ENCODE measurements at places on chromosomes 1 and 21.
A peak's percentile ranks its signal among the peaks of the same experiment; 100 is the strongest.

DNA sequence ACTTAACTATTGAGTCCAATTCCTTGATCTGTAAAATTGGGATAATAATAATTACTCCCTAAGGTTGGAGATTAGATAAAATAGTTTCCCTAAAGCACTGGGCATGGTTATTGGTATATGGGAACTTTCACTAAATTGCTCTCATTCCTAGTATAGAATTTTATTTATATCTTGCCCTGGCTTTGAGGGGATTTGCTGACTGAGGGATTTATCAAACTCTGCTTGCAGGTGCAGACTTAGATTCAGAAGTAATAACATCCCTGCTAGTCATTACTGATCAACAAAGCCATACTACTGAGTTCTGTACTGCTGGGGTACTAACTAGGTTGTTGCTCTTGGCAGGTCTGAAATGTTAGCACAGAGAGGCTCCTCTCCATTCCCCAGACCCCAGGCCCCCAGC is 41.9 kb downstream of the CASQ2 start:
- no peak for DNase-seq

DNA sequence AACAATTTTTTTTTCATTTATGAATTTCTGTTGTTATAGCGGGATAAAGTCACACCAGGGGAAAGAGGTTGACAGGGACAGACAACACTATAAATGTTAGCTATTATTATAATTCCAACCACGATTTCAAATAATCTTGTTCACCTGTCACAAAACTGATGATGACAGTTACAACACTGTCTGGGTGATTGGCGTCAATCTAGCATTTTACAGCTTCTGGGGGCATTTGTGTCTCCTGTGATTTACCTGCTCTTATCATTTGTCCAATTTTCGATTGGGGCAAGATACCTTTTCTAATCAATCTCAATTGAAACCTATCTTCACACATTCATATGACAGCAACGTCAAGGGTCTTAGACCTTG is 44.6 kb upstream of the LYST start:
- DNase-seq = no peak

DNA sequence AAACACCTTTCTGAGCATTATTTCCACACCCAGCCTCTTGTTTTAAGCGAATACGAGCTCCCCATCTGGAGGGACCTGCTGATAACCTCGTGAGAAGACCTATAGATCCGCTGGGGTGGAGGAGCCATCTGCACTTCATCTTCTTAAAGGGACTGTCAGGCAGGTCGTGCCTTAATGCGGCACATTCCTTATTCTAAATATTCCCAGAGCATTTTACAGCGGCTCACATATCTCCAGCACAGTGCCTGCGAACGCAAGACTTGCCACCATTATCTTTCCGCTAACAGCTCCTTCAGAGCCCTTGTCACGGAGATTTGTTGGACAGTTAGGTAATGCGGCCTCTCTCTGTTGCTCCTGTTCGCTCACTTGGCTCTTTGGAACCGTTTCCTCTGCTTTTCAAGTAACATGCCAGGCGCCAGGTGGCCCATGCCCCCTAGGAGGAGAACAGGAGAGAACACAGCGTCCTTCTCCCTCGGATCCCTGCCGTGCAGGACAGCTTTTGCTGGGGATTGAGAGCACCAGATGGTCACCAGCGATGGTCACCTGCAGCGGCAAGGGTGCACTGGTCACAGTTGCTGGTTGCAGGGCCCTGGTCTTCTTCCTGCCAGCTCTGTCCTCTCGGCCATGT is 162.4 kb downstream of the PGBD5 start:
- no peak for DNase-seq

DNA sequence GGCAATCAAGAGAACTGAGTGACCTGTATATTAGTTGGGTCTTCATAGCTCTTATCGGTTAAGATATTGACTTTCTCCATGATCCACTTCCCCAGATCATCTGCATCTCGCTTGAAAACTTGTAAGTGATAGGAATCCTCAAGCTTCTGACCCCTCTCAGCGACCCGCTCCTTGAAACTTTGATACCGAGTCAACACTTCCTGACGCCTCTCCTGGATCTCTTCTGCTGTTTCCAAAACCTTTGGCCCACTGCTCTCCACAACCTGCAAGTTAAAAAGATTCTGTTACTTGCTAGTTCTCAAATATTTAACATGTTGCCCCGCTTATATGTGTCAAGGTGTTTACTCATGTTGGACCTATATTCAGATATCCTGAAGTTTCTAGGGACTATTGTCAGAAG is 1.4 kb downstream of the SPTA1 start:
- no peak for DNase-seq

DNA sequence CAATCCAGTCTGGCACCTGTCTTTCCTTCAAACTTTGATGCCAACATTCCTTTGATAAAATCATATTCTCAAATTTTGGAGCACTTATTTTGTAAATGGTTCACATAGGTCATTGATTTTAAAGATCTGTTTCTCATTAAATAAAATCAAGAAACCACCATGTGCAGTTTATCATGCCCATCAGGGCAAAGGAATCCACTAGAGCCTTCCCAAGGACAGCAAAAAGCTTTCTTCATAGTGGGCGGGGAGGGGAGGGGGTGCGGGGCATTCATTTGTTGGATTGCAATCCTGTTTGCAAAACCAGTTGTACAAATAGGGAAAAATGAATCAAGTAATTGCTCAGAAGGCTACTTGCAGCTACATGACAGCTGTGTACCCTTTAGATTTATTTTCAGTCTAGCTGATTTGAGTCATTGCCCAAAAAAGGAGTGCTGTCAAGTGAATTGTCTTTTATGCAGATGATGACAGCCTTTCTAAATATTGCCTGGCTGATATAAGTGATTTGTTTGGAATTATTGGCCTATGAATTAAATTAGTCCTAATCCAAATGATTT is 23.0 kb downstream of the LRRC8B start:
- DNase-seq = no peak

DNA sequence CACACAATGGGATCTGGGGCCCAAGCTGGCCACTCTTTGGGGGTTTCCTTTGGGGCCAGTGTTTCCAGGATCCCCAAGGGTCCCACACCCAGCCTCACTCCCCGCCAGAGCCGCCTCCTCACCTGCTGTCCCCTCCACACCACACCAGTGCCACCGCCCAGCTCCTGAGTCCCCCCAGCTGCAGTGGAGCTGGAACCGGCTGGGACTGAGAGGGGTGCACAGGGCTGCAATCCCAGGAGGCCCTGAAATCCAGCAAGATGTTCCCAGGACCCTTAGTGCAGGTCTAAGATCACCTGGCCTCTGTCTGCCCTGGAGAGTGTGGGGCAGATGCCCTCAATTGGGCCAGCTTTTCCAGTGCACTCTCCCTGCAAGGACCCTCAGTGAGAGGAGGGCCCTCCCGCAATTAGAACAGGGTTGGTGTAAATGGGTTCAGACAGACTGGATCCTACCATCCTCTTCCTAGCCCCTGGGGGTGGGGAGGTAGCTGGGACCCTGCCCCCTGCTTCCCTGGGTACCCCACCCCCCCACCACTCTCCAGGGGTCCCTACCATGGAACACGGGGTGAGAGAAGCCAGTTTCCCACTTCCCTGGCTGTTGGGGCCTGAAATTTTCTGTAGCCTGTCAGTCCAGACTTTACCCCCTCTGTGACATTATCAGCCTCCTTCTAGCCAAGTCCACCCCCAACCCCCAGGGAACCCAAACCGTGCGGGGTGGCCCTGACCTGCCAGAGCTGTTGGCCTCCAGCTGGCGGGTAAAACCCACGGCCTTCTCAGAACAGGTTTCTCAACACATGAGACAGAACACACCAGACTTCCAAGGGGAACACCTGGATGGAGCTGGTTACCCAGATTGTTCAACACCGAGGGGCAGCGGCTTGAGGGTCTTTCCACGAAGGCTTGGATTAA is 7.0 kb downstream of the KRTAP10-12 start:
- no peak for DNase-seq

- no peak for DNase-seq
These were observed 3.1 kb downstream of the RNF207 start for GRCh38 chr1:6208723-6209660.

DNA sequence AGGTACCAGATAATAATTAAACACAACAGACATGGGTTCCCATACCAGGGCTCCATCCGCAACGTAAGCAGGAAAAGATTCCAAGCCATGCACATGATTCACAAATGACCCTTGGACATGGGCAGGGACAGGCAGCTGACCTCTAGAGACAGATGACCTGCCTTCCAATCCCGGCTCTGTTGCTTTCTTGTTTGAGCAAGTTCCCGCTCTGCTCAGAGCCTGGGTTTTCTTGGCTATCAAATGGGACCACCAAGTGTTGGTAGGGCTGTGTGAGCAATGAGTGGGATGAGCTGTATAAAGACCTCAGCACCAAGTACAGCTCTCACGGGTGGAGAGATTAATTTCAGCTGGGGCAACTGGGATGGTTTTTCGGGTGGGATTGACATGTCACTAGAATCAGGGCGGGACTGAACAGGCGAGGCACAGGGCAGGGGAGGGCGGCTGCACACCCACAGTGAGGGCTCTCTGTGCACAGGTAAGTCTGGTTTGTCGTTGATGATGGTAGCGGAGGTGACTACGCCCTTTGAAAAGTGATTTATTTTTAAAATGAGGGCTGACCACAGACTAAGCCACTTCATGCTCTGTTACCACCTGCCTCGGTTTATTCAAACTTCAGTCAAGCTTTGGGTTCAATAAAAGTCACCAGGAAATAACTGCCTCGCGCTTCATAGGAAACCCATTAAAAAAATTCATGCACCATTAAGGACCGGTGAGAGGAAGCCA is 57.5 kb upstream of the IFFO2 start:
- DNase-seq = no peak

DNA sequence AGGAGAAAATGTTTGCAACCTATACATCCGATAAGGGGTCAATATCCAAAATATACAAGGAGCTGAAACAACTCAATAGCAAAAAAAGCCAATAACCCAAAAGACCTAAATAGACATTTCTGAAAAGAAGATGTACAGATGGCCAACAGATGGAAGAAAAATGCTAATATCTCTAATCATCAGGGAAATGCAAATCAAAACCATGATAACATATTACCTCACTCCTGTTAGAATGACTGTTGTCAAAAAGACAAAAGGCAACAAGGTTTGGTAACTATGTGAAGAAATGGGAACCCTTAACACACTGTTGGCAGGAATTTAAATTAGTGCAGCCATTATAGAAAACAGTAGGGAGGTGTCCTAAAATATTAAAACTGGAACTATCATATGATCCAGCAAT is 74.7 kb downstream of the LEPR start:
- no peak for DNase-seq

- DNase-seq = peak; percentile 88
These were observed 775 bp upstream of the AIM2 start for GRCh38 chr1:159077120-159077961.

DNA sequence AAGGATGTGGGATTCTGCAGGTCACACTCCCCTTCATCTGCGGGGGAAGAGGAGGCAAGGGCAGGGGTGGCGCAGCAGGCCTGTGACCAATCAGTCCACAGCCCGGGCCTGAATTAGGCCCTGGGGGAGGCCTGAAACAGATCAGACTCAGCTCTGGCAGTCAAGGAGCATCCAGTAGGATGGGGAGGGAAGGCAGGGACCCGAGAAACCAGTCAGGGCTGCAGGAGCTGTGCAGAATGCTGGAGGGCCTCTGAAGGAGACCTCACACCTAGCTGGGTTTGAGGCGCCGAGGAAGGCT is 12.7 kb downstream of the TNNT2 start:
- no peak for DNase-seq

DNA sequence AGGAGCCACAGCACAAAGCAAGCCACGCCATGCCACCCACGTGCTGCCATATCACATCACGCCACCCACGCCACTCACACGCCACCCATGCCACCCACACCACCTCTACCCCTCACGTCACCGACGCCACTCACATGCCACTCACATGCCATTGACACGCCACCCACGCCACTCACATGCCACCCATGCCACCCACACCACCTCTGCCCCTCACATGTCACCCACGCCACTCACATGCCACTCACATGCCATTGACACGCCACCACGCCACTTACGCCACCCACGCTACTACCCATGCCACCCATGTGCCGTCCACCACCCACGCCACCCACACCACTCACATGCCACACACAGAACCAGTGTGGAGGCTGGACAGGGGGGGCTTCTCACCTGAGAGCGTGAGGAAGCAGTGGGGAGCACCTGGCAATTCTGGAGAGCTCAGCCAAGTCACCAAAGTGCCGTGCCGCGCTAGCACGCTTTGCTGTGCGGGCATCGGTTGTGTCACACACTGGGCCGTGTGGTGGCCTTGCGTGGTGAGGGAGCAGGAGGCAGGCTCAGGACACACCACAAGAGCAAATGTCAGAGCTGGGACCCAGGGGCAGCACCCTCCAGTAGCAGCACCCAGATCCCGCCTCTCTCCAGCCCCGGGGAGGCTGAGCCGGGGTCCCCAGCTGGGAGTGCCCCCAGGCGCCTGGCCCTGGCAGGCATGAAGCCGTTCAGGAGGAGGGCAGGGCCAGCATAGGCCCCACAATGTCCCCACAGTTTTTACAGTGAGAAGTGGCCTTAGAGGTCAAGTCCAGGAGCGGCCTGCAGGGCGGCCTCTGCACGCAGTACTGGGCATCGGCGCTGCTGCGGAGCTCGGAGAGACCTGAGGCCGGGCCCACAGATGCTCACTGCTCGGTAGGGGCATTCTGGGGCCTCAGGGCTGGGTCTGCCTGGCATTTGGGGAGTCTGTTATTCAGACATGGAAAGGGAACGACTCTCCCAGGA is 70.0 kb downstream of the AGPAT3 start:
- no peak for DNase-seq

GRCh38 chr1:94608142-94608851 is 66.7 kb upstream of the F3 start:
- no peak for DNase-seq

DNA sequence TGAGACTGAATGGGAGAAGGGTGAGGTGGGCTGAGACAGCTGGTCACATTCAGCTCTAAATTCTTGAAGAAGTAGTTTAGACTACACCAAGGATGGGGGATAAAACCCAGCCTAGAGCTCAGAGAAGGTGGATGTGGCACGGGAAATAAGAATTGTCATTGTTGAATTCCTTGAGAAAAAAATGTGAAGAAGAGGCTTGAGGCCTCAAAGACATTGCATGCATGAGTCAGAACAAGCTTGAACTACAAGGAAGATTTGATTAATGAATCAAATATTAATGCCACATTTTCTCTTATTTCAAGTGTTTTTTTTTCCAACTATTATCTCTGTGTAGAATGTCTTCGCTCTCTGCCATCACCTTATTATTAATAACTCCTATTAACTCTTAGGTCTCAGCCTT is 58.9 kb downstream of the MAP3K7CL start:
- no peak for DNase-seq

- DNase-seq = no peak
These were observed 119.9 kb downstream of the FASLG start for GRCh38 chr1:172778456-172779455.

DNA sequence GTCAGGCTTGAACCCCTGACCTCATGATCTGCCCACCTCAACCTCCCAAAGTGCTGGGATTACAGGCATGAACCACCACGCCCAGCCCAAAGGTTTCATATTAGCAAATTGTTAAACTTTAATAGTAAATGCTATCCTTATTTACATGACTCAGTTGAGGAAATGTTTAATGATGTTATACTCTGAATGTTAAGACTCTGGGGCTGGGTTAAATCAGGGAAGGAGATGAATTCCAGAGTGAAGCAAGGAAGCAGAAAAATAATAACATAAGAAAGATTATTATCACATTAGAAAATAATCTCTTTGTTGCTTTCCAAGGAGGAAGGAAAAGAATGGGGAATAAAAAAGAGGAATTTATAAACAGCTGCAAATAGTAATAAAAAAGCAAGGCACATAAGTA is 105.3 kb downstream of the PTGS2 start:
- DNase-seq = no peak

Measured in activated T-helper 1 cell treated with Interleukin-2 at 50 U/mL for 16 hours (primary cell).